ENCODE measurements at places on chromosomes 3 and 15.

DNA sequence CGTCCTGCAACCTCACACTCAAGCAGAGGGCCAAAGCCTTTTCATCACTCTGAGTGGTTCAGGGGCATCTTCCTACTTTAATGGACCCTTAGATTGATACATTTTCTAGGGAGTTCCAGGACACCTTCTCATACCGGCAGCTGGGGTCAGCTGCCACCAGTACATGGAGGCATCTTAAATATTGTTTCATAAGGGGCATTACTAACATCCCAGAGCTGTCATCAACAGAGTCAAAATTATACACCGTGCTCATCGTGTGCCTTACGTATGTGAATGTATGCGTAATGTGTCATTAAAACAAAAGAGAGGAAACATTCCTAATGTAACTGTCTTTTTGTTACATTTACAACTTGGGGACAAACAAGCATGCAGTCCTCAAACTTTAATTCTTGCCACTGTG is 57.9 kb downstream of the ARNT2 start:
- DNase-seq: no peak

- no peak for DNase-seq
Measured at GRCh38 chr15:101124731-101125451, 127.0 kb downstream of the CHSY1 start.

DNA sequence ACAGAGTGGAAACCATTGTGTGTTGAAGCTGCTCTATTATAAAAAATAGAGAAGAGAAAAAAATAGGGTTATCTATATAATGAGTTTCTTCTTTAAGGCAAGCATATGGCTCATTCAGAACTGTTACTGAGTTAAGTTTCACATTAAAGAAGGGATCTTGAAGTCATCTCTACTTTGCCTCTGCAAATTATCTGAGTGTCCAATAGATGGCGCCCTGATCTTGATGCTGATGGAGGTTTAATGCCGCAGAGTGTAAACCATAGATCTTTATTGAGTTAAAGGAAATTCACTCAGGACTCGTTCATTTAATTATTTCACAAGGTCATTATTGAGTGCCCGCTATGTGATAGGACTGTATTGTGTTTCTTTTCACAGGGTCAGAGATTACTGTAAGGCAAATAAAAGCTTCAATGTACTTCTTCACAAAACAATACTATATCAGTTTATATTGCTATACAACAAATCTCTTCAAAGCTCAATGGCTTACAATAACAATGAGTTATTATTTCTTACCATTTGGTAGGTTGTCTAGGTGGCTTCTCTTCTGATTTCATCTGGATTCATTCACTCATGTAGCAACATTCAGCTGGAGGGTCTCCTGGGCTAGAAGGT is 171.4 kb downstream of the NSUN3 start:
- no peak for DNase-seq

DNA sequence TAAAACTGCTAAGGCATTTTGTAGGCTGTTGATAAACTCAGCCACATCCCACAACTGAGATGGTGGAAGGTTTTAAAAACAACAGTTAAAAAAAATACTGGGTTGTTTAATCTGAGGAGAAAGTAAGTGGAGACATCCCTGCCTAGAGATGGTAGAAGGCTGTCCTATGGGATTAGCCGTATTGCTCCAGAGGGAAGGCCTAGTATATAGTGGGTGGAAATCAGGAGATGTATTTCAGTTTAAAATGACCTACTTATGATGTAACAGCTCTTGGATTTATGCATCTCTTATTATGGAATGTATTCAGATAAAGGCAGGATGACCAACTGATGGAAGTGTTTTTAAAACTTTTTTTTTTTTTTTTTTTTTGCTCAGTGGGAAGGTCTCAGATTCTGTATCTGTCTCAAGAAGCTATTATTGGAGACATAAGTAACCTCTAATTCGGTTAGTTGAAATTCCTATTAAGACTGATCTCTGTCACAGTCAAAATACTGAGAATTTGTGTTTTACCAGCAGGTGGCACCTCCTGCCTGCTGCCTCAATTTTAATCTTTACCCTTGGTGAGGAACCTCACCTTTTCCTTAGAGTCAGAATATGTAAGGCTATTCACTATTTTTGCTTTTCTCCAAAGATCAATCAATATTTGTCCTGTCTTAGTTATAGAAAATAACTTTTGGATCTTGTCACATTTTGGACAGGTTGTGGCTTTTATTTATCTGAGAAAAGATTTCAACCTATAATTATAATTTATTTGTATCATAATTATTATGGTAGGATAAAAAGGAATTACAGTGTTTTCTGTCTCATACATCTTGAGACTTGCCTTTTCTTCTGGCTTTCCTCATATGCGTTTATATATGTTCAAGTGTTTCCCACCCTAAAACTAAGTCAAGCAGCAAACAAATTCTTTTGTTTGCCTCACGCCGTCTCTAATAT is 63.0 kb downstream of the VPS8 start:
- DNase-seq: no peak

DNA sequence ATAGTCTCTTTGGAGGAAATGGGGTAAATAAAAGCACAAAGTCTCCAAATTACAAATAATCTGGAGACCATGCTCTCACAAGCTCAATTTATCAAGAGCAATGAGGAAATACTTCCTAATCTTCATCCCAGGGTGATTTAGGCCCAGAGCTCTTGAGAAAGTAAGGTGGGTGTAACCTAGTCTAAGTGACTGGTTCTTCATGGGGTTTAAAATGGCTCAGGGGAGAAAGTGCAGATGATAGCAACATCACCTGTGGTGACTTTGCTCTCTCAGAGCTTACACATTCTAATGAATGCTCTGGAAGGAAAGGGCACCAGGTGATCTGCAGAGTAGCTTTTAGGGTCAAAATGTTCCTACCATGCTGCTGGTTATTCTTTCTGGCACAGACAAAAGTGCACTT is 118.4 kb upstream of the TP63 start:
- no peak for DNase-seq

DNA sequence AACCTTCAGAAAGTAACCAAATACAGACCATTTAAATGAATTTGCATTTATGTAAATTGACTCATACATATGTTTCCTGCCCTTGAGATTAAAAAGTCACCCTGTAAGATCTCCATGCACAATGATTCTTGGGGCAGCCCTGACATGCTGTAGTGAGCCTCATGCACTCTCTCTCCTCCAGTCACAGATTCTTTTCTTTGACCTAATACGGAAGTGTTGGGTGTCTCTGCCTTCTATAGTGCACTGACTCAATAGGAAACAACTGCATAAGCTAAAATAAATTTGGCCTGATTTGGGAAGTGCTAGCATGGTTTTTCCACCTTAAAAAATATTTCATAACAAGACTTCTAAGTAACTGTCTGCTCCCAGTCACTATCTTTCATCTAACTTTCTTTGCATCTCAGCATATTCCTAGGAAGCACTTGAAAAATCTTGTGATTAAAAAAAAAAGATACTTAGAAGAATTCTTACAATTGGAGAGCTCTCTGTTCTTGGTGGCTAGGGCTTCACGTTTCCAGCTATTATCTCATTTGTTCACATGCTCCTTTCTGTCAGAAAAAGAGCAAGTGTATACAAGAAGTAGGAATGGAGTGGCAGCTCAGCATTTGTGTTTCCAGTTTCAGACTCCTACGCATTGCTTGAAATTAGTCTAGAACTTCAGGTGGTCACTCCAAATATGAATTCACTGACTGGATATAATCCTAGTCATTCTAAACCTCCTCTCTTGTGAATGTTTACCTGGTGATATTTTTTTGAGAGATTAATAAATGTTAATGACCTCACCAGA is 207.9 kb upstream of the COL8A1 start:
- no peak for DNase-seq
